ENCODE measurements at places on chromosomes 2 and 18.

GRCh38 chr2:199829628-199830027, 21.4 kb downstream of the FTCDNL1 start:
- DNase-seq: no peak

DNA sequence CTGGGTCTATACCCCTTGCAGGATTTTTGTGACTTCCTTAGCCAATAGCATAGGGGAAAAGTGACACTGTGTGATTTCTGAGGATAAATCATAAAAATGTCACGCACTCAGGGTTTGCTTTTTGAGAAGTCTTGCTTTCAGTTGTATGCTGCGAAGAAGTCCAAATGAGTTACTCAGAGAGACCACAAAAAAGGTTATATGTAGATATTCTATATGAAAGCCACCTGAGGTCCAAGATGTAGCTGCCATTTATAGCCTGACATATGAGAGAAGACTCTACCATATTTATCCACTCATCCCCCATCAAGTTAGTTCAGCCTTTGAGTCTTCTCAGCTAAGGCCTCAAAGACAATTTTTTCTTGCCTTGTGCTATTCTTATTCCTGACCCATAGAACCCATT, 488.3 kb upstream of the MAP2 start:
- DNase-seq: no peak

DNA sequence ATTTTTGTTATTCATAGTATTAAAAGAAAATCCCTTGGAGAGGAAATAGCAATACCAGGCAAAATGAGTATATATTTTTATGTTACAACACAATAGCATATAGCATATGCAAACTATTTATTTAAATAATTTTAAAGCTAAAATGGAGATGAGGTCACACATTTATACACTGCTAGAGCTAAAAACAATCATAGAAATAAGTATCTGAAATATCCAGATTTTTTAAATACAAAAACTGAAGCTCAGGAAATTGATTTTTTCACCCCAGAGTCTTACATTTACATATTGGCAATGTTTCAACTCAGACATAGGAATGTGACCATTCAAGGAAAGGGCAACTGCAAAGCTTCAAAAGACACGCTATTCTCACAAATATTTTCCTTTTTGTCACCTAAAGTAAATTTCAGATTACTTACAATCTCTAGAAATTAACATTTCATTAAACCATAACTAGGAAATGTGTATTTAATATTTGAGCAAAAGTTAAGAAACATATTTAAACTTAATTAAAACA, 8.9 kb downstream of the TFPI start:
- DNase-seq: peak; percentile 62

DNA sequence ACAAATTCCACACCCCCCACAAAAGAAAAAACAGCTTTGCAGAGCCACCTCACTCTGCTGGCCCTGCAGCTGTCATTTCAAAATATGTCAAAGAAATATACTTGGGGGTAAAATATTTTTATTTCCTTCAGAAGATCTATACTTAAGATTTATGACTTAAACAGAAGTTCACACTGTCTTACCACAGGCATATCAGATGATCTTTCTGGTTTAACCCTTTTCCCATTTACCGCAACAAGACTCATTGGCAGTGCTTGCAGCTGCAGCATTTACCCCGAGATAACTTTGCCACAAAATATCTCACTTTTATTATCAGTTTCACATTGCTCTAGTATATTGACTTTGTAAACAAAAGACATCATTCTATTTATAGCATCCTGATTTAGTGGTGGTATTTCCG, 21.6 kb upstream of the SLC35G4 start:
- DNase-seq: no peak

DNA sequence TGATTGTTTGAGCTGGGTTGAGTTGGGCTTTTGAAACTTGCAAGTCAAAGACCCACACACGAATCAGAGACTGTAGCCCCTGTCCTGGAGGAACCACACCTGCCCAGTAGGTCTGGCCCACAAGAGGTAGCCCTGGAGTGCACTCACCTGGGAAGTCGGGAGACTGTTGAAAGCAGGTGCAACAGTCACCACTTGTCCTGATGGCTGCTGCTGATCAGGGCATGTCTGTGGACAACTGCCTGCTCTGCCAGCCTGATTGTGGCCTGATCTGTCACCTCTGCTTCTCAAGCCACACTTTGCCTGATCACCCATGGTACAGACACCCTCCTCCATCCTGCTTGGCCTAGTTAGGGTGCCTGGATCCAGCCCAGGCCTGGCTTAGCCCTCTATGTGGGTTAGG, 105.0 kb upstream of the HAAO start:
- DNase-seq: no peak

DNA sequence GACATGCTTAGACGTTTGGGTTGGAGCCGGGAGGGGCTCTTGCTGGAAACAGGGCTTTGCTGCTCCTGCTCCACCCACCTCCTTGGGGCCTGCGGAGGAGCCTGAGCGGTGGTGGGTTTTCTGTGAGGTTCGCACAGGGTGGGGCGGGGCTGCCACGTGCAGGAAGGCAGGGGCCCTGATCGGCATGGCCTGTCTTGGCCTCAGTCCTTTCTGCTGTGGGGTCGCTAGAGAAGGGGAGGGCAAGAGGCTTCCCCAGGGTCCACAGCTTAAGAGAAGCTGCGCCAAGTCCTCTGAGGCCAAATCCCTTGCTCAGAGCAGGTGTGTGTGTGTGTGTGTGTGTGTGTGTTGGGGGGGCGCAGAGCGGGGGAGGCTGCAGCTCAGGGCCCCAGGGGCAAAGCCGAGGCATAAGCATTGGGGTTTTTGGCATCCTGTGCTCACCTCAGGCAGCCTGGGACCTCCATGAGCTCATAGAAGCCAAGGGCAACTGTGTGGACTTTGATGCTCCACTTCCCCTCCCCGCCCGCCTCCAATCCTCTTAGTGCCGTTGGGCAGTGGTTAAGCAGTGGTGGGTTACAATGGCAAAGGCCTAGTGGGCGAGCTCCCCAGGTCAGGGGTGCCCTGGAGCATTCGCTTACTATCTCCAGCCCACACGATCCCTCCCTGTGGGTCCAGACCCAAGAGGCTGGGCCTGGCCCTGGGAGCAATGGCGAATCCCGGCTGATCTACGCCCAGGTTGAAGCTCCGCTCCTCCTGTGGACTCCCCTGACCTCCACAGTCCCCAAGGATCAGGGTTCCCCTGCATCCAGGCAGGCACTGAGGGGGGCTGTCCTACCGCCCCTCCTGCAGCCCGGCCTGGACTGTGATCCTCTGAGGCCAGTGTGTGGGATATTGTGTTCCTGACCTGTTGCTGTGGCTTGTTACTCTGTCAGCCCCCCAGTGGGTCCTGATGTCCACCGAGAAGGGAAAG, 28.9 kb downstream of the TOGARAM2 start:
- no peak for DNase-seq

- DNase-seq: peak; percentile 22
Measured at GRCh38 chr18:23538870-23539269, 35.6 kb downstream of the RMC1 start.

DNA sequence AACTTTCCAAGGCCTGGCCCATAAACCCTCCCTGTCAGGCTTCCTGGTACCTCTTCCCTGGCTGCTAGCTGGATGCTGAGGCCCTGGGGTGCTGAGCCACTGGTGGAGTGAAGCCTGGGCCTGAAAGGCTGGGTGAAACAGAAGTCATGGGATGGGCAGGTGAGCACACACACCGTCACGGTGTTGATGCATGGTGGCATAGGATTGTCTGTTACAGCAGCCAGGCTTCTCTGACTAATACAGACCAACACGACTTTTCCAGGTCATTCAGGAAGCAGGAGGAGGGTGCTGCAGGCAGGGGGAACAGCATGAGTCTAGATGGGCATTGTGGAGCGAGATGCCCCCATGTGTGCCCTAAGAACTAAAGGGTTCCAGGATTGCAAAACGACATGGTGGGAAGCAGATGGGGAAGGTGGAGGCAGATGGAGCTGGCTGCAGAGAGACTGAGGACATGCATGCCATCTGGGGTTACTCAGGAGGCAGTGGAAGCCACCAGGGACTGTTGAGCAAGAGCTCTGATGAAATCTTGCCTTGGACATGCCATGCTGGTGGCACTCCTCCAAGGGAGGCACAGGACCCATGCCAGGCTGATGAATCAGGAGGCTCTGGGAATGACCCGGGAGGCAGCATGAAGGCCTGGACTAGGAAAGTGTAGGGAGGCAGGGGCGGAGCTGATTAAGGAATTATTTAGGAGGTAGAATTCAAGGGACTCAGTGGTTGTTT, 480.9 kb downstream of the TSN start:
- no peak for DNase-seq

DNA sequence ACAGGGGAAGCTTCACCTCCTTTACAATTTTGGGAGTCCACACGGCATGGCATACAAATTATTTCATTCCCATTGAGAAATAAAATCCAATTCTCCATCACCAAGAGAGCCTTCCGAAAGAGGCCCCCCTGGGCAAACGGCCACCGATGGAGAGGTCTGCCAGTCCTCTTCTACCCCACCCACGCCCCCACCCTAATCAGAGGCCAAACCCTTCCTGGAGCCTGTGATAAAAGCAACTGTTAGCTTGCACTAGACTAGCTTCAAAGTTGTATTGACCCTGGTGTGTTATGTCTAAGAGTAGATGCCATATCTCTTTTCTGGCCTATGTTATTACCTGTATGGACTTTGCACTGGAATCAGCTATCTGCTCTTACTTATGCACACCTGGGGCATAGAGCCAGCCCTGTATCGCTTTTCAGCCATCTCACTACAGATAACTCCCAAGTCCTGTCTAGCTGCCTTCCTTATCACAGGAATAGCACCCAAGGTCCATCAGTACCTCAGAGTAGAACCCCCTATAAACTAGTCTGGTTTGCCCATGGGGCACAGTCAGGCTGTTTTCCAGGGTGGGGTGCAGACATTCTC, 58.3 kb downstream of the BCL11A start:
- no peak for DNase-seq

DNA sequence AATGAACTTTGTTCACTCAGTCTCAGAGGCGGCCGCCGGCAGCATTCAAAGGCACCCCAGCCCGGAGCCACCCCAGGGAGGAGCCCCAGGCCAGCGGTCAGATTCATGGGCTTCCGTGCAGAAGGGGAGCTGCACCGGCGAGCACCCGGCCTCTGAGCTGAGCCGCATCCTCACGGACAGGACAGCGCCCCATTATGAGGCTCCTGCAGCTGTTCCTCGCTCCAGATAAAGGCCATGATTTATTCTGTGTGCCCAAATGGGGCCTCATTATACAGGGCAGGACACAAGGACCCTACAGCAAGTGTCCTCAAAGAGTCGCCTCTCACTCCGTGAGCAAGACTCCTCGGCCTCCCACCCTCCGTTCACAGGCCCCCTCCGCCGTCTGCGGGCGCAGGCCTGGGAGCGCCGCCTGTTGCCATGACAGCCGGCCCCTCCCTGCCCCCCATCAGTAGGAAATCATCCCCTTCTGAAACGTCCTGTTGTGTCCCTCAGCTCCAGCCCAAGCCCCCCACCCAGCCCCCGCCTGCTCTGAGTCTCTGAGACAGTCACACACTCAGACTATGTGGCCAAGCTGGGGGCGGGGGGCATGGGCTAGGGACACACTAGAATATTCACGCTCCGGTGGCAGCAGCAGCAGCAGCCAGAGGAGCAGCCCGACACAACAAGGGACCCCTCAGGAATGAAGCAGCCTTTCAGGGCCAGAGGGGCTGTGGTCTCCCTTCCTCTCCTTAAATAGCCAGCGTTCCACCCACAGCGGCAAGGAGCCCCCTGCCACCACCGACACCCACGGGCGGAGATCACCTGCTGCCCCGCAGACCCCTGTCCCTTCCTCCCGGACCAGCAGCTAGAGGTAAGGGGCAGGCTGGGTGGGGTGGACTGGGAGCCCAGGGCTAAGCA, at the start of gene GPR17:
Gene GPR17, plus strand, starts transcription at position 759 of the 897 bp plus-strand sequence. CDS start 4,583 bp downstream, outside the sequence.
- DNase-seq: no peak

DNA sequence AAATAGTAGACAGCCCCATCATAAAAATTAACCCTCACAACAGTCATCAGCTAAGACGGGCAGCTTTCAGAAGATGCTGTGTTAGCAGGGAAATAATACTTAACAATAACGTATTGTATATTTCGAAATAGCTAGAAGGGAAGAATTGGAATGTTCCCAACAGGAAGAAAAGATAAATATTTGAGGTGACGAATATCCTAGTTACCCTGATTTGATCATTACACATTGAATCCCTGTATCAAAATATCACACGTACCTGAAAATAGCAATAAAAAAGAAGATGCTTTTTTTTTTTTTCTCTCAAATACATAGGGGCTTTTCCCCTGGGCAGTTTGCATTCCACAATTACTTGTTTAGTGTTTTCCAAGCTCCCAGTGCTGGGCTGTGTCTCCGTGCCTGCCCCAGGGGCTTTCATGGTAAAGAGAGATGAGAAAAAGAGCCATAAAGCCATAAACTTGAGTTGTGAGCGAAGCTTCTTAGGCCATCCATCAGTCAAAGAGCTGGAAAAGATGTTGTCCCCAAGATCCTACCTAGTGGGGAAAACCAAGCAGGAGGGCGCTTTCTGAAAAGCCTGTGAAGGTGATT, 183.0 kb upstream of the REV1 start:
- DNase-seq: no peak

DNA sequence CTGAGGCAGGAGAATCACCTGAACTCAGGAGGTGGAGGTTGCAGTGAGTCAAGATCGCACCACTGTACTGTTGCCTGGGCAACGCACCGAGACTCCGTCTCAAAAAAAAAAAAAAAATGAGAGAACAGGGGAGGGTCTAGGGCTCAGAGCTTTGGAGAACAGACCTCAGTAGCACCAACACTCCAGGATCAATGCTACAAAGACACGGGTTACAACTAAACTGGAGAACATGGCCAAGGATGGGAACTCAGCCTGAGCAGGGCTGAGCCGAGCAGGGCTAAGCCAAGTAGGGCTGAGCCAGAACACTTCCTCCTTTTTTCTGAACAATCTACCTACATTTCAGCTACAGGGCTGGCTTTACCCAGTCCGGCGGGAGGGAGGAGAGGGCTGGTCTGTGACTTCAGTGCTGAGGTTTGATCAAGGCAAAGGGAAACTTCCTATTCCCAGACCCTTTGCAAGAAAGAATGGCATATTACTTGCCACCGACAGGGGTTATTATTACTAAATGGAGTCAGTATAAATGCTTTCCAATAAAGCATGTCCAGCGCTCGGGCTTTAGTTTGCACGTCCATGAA, 2.9 kb upstream of the CASP8 start:
- peak; percentile 18 for DNase-seq

DNA sequence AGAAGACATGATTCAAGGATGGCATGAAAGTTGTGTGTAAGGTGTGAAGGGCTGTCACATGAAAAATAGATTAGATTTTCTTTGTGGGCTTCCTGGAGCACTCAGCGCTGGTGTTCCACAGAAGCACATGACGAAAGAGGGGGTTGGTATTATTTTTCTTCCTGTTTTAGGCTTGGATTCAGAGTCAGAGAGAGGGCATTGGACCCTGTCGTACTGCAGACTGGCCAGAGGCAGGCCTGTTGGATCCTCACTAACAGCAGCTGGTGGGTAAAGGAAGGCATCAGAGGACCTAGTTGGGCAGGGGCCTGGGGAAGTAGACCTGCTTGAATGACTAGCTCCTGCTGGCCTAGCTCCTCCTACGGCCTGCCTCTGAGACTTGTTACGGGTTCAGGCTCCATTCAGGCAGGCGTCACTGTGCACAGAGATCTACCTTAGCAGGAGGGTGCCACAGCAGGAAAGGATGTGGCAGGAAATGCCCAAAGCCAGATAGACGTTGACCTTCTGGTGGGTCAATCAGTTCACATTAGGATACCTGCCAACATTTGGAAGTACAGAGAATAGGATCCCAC, 13.1 kb downstream of the CTLA4 start:
- DNase-seq: no peak

- no peak for DNase-seq
Measured at GRCh38 chr2:173978447-173978846, 13.3 kb upstream of the SP3 start.

All from astrocyte of the spinal cord (primary cell).